ENCODE measurements at places on chromosomes 11 and 22.

DNA sequence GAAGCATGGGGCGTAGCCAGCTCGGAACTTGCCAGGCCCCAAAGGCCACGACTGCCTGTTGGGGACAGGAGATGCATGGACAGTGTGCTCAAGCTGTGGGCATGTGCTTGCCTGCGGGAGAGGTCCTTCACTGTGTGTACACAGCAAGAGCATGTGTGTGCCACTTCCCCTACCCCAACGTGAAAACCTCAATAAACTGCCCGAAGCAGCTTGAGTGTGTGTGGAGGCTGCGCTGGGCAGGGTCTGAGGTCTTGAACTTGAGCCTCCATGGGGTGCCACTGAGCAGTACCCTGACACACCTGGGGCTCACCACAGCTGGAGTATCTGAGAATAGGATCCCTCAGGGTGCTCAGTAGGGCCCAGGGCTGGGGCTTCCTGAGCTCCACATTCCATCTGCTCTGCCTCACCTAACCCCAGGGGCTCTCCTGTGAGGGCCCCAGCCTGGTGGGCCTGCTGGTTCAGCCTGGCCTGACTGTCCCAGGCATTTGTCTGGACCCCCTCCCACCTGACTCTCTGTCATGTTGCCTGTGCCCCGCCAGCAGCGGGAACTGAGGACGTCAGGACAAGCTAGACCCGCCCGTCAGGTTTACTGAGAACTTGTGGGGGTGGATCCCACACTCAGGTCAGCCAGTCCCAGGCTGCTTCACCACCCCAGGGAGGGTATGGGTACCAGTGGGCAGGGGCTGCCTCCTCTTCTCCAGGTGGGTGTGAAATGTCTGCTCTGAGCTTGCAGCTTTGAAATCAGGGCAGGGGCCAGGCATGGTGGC, 3.2 kb downstream of the RASSF7 start:
- no peak for DNase-seq

DNA sequence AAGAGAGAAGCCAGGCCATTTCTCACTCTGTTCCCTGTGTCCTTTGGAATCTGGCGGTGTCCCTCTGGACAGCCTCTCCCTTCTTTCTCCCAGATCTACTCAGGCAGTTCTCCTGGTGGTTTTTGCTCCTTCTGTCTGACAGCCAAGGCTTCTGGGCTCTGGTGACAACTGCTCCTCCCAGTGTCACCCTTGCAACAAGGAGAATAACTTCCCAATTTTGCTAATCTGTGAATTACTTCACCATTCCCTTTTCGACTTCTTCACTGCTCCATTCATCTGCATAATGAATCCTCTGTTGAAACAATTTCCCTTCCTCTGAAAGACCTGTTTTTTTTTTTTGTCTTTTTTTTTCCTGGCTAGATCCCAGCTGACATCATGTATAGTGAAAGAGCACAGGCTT, 56.3 kb upstream of the PDE3B start:
- no peak for DNase-seq

DNA sequence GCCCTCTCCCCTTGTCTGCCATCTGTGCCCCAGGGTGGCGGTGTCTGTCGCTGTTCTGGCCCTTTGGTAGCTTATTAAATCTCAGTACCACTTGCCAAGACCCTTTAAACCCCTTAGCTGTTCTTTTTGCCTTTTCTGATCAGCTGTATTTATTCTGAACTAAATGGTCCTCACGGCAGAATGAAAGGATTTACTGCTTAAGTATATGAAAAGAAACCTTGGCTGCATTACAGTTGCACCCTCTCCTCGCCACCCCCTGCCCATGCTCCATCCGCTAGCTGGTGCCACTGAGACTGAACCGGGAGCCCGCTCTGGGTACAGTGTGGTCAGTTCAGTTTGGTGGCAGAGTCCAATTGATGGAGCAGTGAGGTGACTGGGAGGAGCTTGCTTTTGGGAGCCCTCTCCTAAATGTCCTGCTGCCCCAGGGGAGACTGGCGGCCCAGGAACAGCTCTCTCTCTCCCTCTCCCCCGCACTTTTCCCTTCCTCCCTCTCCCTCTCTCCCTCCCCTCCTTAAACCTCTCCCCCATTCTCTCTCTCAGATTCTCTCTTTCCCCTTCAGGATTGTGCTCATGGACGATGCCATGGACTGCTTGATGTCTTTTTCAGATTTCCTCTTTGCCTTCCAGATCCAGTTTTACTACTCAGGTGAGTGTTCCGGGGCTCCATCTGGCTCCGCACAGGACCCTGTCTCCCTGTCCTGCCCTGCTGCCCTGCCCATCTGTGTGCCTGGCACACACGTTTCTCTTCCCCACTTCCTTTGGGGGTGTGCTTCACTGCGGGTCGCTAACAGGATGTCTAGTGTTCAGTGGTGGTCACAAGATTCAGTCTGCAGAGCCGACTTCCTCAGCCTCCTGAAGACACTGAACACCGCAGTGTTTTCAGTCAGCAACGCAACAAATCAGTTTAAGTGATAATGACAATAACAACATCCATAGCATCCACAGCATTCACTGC, 21.8 kb downstream of the ARFGAP2 start:
- DNase-seq: no peak

DNA sequence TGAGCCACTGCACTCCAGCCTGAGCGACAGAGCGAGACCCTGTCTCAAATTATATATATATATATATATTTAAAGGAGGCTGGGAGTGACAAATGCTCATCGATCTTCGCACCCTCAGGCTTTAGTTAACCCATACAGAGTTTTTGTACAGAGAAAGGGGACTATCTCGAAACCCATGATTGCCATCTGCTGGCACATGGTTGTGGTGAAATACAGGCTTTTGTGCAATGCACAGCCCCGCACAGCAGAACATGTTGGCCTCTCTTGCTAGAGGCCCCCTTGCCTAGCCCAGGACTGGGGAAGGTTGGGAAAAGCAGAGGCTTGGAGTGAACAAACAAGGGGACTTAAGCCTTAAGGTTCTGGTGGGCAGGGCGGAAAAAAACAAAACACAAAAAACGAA, 3.6 kb downstream of the MYBPC3 start:
- peak; percentile 4 for DNase-seq

DNA sequence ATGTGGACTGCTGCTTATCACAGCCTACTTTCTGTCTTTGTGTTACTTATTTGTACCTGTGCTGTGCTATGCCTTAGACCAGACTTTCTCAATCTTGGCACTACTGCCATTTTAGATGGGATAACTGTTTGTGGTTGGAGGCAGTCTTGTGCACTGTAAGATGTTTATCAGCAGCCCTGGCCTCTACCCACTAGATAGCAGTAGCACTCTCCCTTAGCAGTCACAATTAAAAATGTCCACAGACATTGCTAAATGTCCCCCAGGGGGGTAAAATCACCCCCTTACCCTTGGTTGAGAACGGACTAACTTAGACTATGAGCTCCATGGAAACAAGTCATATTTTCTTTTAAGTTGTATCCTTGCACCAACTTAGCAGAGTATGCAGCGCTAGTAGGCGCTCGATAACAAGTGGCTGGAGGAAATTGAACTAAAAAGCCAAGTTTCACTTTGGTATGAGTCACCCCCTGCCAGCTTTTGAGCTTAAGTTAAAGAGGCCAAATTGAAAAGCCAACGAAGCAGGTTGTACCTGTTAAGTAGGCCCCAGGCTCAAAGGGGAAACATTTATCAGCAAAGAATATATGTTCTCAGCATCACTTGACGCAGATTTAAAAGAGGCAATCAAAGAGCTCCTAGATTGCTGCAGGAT, 304.8 kb upstream of the SORL1-AS1 start:
- no peak for DNase-seq

DNA sequence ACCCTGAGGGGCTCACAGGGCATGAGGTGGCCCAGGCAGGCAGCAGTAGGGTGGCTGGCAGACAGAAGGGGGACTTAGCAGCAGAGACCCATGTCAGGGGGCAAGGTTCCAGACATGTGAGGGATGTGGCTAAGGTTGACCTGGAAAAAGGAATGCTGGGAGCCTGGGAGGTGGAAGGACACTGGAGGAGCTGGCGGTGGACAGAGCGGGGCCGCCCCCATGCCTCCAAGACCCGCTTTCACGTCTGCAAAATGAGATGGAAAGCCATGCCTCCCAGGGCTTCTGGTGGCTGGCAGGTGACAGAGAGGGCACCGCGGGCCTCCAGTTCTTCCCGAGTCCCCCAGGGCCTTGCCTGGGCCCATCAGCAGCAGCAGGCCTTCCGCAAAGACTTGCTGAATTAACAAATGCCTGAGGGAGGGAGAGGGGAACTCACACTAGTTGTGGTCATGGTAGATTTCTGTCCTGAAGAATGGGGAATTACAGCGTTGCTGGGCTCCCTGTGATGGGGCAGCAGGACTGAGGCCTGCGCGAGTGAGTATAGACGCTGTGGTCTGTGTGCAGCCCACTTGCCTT, 23.1 kb upstream of the SOX10 start:
- DNase-seq: no peak

DNA sequence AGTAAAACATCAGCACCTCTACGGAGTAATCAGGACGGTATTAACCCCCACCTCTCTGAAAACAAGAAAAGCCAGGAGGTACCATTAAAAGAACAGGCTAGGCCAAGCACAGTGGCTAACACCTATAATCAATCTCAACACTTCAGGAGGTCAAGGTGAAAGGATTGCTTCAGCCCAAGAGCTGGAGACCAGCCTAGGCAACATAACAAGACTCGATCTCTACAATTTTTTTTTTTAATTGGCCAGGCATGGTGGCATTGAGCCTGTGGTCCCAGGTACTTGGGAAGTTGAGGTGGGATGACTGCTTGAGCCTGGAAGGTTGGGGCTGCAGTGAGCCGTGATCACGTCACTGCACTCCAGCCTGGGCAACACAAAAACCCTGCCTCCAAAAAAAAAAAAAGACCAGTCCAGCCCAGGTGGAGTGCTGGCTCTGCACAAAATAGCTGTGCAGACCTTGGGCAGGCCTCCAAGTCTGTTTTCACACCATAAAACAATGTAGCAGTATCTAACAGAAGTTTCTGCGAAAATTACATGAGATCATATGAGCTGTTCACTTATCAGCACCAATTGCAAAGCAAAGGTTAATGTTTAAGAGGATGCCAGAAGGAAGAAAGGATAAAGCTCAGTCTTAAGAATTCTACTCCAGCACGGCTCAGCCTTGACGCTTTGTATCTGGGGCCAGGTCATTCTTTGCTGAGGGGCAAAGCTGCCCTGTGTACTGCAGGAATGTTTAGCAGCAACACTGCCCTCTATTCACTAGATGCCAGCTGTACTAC, 14.8 kb downstream of the CHKA start:
- DNase-seq: no peak

DNA sequence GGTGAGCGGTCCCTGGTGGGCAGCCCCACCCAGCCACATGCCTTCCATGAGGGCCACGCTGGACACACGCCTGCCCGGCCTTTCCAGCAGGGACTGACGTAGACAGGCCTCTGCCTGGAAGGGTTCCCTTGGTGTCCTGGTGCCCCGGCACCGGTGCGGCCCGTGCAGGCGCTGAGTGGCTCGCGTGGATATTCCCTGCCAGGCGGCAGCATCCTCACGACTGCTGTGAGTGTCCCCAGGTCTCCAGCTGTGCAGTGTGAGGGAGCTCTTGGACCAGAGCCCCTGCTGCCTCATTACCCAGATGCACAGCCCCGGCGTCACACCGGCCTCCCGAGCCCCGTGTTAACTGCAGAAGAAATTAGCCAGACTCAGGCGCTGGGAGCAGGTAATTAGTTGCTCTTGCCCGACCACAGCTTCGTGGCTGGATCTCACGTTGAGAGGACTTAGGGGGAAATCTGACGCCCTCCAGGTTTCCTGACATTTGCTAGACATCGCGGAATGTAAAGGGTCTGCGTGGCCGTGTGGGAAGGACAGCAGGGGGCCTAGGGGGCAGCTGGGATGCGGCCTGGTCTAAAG, 1196.3 kb downstream of the BRD1 start:
- peak; percentile 20 for DNase-seq

DNA sequence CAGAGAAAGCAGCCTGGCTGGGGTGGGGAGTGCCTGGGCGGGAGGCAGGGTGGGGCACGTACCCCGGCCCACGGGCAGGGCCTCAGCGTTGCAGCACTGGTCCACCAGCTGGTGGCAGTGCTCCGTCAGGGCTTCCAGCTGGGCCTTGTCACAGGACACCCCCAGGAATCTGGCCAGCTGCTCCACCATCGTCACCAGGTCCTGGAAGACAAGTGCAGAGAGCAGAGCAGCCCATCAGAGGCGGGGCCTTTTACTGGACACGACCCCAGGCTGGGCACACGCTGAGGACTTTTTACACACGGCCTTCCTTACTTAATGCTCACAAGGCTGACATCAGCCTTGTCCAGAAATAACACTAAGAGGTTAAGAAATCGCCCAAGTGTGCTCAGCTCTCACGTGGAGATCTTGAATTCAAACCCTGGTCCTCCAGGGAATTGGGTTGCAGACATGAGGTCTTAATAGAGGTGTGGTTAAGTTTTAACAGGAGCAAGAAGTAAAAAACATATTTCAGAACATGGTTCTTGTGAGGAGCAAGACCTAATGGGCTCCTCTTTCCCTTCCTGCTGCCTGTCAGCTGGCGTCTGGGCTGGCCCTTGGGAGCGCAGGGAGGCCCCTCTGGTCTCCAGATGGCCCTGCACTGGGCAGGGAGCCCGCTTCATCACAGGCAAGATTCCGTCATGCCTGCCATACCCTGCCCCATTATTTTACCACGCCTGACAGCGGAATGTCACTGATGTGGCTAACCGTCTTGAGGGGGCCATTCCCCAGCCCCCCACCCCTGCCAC, 17.1 kb upstream of the EFCAB6 start:
- DNase-seq: peak; percentile 17

GRCh38 chr11:102385085-102386007, 38.3 kb downstream of the BIRC2 start:
- no peak for DNase-seq

DNA sequence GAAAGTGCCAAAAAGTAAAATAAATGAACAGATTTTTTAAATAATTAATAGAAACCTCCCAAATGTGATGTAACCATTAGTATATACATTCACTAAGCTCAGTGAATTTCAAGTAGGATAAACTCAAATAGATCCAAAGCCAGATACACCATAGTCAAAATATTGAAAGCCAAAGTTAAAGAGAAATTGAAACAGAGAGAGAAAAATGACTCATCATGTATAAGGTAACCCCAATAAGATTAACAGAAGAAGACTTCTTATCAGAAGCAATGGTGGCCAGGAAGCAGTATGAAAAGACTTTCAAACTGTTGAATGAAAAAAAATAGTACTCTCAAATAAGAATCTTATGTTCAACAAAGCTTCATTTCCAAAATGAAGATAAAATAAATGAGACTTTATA, 70.5 kb downstream of the LUZP2 start:
- DNase-seq: no peak

DNA sequence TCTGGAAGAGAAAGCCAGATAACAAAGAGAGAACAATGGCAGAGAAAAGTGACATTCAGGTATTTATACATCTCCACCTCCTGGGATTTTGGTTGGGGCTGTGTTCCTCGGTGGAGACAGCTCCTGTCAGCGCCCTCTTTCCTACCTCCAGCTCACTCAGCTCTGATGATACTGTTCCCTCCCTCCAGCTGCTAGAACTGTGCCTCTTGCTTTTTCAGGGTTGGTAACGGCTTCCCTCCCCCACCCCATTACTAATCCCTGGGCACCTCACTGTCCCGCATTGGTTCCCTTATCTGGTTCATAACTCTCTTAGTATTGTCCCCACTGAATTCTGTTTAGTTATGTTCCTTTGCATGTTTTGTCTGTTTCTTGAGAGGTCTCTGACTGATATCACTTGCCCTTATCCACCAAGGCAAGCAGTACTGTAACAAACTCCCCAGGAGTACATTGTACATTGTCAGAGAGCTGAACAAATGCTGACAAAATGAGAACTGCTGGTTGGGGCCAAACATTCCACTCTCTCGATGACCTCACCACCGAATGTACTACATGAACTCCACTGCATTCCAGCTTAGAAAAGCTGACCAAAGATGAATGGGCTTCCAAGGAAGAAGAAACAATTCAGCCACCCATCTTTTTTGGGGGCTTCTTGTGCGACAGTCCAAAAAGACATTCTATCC, 5.7 kb upstream of the FBXO3 start:
- no peak for DNase-seq
